ENCODE measurements at places on chromosomes 2 and 18.

DNA sequence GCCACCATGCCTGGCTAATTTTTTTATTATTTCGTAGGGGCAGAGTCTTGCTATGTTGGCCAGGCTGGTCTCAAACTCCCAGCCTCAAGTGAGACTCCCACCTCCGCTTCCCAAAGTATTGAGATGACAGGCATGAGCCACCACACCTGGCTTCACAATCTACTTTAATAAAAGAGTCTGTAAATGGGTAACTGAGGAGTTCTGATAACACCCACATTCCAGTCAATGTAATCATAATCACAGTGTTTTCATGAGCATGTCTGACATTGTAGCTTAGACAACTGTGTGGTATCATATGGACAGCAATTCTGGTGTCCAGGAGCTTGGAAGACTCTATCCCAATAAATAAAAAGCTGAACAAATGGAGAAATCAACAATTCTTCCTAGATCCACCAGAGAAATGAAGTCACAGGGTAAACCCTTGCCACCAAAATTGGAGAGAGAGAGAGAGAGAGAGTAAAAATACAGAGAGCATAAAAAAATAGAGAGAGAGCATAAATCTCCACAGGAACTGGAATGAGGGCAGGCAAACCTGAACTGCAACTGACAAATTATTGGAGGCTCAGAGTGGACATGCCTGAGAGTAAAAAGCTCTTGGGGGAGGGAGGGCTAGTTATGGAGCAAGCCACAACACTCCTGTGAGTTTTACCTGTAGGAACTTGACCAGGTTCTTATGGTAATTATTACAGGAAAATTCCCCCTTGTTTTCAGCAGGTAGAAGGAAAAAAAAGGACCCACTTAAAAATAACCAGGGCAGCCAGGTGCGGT, 12.4 kb upstream of the NBEAL1 start:
- no peak for DNase-seq

- no peak for DNase-seq
Measured at GRCh38 chr2:37458133-37458532, 113.7 kb downstream of the QPCT start.

DNA sequence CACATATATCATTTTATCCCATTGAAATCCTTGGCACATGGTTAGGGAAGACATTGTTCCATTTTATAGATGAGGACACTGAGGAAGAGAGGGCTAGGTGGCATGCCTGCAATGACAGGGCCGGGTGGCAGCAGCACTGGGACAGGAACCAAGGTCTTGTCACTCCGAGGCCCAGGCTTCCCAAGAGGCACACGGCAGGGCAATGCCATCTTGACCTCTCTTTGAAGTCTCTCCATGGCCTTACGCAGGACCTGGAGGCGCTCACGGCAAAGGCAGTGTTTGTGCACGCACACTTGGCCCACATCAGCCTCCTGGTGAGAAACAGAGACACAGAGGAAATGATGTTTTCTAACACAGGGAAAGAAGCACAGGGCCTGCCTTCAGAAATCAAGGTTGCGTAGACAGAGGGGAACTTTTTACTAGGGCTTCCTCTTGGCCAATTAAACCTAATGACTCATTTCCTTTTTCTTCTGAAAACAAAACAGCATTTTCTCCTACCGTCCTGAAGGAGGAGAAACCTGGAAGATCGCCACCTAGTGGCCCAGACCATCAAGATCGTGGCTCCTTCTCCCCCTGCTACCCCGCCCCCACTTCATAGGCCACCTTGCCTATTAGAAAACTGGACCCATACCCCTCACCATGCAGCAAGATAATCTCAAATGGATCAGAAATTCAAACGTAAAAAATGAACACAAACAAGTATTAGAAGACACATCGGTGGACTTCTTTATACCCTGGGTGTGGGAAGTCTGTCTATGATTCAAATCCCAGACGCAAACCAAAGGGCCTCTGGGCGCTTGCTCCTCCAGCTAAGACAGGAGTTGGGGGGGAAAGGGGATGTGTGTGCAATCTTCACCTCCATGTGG, 74.6 kb upstream of the SP3 start:
- DNase-seq, result peak; percentile 87

DNA sequence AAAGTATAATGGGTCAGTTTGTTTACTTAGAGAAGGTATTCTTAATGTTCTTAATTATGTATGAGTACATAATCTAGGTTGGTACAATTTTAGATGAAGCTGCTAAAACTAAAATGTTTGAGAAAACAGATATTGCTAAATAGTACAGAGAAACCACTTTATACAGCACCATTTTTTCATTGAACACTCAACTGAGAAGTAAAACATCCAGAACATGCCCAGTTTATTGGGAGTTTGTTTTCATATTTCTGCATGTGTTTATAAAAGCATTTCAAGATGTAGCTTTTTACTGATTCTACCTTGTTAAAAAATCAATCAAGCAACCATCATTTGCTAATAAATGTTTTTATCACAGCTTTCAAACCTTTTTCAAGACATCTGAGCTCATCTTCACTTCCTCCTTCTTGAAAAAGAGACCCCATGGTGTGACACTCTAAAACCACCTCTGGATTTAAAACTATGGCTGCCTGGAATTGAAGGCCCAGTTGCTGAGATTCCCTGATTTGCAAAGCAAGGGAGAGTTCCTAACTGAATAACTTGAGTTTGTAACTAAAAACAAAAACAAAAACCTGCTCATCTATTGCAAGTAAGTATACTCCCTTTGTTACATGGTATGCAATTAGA, 585.9 kb downstream of the ZEB2 start:
- DNase-seq, result no peak

- DNase-seq, result no peak
Measured at GRCh38 chr2:176125772-176126054, 3.2 kb downstream of the HOXD9 start.

GRCh38 chr18:34495506-34495905, 214.6 kb upstream of the DTNA start:
- DNase-seq, result no peak

DNA sequence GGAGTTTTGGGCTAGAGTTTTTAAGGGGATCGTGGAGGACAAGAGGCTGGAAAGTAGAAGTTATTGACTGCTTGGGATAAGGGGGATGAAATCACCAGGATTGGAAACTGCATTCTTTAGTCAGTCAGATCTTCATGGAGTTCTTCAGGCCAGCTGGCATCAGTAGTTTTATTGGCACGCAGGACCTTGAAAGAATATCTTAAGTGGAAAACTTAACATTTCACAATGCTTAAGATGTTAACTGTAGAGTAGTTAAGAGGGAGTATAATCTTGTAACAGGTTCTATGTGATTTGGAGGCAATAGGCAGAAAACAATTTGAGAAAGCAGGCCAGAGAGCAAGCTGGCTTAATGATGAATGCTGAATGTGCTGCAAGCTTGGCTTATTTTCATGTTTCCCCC, 300.4 kb upstream of the KCNH7 start:
- DNase-seq, result no peak

GRCh38 chr18:48850822-48851598, 99.8 kb downstream of the SMAD7 start:
- DNase-seq, result peak; percentile 59

GRCh38 chr2:40127890-40128557, 323.9 kb downstream of the SLC8A1 start:
- no peak for DNase-seq

- DNase-seq, result no peak
Measured at GRCh38 chr2:101860782-101861181, 131.0 kb upstream of the IL1R2 start.

DNA sequence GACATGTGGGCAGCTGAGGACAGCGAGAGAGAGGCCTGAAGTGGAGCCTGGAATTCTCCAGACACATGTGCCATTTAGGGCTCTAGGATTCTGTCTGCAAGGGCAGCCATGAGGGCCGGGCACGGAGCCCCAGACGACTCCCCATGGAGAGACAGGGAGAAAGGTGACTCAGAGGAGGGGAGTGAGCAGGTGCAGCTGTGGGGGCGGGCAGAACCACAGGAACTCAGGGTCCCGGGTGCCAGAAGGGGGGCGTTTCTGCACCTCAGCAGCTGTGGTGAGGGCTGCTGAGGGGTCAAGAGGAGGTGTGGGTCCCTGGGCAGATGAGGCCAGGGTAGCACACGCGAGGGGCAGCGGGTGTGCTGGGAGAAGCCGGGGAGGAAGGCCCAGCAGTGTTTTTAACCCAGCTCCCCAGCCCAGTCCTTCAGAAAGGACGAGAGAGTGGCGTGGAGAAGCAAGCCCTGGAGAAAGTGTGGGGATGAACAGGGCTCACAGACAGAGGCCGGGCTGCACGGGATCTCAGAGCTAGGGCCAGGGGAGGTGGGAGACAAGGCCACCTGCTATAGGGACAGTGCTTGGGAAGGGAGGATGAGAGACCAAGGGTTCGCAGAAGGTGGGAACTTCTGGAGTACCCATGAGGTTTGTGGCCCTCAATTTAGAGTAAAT, 7.6 kb downstream of the GPR17 start:
- DNase-seq, result no peak

DNA sequence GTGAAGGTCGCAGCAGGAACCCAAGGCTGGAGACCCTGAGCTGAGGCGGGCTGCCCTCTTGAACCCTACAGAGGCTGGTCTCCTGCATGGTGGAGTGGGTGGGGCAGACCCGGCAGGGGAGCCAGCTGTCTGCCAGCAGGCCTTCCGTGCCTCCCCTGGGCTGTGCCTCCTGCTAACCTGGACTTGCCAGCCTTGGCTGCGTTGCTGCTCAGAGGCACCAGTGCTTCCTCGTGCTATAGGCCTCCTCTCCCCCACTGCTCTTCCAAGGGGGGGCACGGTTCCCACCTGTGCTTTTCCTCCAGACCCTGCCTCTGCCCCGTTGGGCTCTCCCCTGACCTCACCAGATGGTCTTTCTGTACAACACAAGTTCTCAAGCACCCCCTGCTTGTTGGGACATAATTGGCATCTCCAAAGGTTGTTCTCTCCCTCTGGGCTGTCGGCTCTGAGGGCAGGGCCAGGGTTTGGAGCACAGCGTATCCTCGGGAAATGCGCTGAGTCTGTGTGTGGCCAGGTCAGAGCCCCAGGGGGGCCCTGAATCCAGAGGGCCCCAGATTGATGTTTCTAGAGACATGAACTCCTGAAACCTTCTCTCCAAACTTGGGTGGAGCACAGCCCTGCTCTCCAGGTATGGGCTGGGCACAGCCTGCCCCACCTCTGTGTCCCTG, 6.7 kb downstream of the ARHGEF4 start:
- DNase-seq, result no peak

DNA sequence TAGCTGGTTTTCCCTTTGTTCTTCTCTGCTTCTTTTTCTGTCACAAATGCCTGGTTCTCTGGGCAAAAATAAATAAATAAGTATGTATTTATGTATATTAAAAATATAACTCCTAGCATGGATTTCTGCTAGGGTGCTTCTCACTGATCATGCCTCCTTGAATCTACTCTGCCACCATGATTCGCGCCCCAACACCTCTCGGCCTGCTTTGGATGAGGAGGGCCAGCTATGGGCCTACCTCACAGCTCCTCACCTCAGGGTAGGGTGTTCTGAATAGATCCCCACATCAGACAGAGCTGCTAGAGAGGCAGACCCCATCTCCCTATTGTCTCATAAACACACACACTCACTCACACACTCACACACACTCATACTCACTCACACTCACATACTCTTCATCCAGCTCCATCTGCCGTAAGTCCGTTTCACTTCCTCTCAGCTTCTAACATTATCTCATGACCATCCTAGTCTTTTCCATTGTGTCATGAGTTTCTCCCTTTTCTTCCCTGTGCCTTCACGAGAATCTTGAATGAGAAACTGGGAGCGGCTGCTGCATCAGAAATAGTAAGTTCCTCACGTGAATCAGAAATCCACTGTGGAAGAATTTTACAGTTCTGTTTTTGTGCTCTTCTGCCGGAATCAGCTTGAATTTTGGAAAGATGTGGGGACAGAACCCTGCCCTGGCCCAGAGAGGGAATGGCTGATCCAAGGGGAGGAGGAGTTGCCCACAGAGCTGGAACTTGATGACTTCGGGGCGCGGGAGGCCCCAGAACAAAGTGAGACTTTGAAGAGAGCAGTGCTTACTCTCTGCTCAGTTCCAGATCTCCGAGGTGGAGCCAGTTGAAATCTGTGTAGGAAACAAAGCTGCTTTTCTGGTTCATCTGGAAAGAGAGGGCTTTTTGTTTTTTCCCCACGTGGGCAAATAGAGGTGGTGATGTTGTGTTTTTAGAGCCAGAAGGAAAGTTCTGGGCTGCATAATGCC, 20.9 kb downstream of the ANXA4 start:
- no peak for DNase-seq

DNA sequence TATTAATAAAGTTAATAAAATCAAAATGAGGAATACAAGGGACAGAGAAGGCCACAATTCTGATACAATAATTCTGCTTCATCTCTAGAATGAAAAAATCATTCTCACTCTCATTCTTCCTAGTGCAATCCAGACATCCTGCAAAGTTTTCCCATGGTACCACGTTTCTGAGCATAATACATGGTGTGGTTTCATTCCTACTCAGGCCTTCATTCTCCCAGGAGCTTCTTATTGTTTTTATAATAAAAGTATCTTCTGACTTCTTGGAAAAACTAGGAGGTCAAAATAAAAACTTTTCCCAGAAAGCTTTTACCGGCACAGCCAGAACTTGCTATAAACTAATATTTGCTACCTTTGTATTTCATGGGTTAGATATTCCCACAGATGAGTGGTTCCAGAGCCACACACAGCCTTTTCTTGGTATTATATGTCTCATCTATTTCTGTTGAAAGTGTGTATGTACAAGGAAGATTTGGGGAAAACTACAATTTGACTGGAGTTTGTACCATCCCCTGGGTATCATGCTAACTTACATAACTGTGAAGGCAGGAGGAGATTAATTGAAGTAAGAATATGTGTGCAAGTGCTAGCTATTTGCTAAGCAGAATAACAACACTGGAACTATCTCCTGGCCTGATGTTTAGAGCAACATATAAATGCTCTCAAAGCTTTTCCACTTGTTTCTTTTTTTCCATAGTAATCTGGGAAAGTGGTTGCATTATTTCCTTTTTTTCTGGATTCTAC, 82.3 kb downstream of the NRXN1 start:
- no peak for DNase-seq

DNA sequence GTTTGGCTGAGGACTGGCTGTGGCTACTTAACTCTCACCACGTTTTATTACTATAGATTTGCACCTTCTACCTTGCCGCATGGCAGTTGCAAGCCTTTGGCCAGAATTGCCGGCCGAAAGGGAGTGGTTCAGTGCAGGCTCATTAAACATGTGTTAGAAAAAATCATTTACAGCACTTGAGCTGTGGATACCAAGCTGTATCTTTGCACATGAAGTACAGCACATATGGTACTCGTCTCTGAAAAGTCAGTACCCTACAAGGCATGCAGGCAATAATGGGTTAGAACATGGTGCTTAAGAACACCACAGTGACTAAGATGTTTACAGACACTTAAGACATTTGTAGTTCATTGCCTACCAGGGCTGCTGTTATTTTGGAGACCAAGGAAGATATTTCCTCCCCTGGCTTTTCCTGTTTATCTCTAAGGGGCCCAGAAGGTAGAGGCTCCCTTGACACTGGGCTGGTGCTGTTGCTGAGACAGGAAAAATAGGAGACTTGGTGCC, 103.1 kb downstream of the ZNF532 start:
- DNase-seq, result no peak

DNA sequence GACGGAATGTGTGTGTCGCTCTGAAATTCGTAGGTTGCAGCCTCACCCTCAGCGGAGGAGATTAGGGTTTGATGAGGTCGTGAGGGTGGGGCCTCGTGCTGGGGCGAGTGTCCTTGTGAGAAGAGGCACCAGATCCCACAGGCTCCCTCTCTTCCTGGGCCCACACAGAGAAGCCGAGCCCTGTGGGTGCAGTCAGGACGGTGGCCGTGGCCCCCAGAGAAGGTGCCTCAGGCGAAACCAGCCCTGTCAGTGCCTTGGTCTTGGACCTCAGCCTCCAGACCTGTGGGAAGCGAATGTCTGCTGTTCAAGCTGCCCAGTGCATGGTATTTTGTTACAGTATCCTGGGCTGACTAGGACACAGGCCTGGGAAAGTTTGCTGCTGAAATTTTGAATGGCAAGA, 108.0 kb upstream of the ALKAL2 start:
- DNase-seq, result no peak
